ENCODE measurements at places on chromosomes 2 and 18. TPM values are rescaled to one million over a fixed set of nuclear protein-coding genes. Genes with fewer than 3 reads are reported as not detected.
A peak's percentile ranks its signal among the peaks of the same experiment; 100 is the strongest.

Gene ALK
- 0.09 TPM for total RNA-seq

Gene AFF3
- total RNA-seq, result 3.0 TPM

Gene PPP1CB
- total RNA-seq, result 158 TPM

Gene C1QL2
- total RNA-seq, result 0.88 TPM

Gene SERPINB11
- not detected for total RNA-seq

DNA sequence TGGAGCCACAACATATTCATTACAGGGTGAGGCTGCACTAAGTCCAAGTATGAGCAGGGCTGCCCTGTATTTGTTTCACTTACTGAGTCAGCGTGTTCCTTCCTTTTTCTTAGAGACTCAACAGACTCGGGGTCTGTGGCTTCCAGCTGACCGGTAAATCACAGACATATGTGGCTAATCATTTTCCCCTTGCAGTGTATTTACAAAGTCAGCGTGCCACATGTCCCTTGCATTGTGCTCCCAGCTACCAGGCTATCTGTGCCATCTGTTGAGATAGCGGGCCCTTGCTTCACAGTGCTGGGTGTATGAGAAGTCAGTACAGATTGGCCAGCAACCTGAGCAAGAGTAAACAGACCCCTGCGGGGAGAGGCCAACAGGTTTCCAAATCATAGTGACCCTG lies 254.3 kb downstream of the LRRTM1 start:
- H3K27ac ChIP-seq, result no peak overlapping the region
- peaks cover 4% of the 10 kb centered on the region for H3K4me1 ChIP-seq
- H3K27me3 ChIP-seq, result no peaks in the 10 kb centered on the region
- no peak overlapping the region for H3K4me3 ChIP-seq

GRCh38 chr2:154570501-154570900 lies 128.0 kb upstream of the KCNJ3 start:
- no peak overlapping the region for H3K4me3 ChIP-seq
- DNase-seq, result no peak
- H3K36me3 ChIP-seq, result no peaks in the 10 kb centered on the region
- no peaks in the 10 kb centered on the region for H3K27me3 ChIP-seq
- no peaks in the 10 kb centered on the region for H3K4me1 ChIP-seq
- no peak overlapping the region for H3K27ac ChIP-seq

GRCh38 chr18:33291539-33291938 lies 149.0 kb downstream of the CCDC178 start:
- no peak overlapping the region for H3K27ac ChIP-seq
- no peak overlapping the region for H3K4me3 ChIP-seq
- H3K36me3 ChIP-seq, result no peaks in the 10 kb centered on the region
- H3K27me3 ChIP-seq, result no peaks in the 10 kb centered on the region
- DNase-seq, result no peak
- H3K4me1 ChIP-seq, result no peaks in the 10 kb centered on the region

GRCh38 chr2:189657867-189658266 lies 3.4 kb upstream of the ASNSD1 start:
- H3K4me3 ChIP-seq, result no peak overlapping the region
- H3K4me1 ChIP-seq, result no peaks in the 10 kb centered on the region
- no peak for DNase-seq

DNA sequence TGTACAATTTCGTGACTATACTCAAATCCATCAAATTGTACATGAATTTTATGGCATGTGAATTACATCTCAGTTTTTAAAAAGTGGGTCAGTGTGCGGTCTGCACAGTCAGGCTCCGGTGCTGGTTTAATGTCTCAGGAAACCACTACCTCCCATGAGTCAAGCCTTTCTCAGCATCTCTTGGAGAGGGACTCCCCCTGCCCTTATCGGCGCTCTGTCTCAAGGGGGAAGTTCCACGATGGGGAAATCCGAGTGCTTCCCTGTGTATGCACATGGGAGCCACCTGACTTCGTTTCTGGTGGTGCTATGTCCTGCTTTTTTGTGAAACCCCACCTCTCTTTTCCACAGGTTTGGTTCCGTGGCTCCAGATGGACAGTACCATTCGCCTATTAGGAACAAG lies 72.5 kb downstream of the ACOXL start:
- DNase-seq, result no peak
- no peak overlapping the region for H3K4me3 ChIP-seq
- H3K36me3 ChIP-seq, result peaks cover 36% of the 10 kb centered on the region
- H3K4me1 ChIP-seq, result peaks cover 2% of the 10 kb centered on the region

- H3K36me3 ChIP-seq, result no peaks in the 10 kb centered on the region
- no peak overlapping the region for H3K4me3 ChIP-seq
Measured at GRCh38 chr18:72942766-72943165, 75.0 kb upstream of the NETO1 start.

GRCh38 chr18:55214969-55215368 lies 255.7 kb upstream of the CCDC68 start:
- peaks cover 6% of the 10 kb centered on the region for H3K4me1 ChIP-seq
- no peaks in the 10 kb centered on the region for H3K27me3 ChIP-seq
- no peak overlapping the region for H3K4me3 ChIP-seq
- no peak for DNase-seq

DNA sequence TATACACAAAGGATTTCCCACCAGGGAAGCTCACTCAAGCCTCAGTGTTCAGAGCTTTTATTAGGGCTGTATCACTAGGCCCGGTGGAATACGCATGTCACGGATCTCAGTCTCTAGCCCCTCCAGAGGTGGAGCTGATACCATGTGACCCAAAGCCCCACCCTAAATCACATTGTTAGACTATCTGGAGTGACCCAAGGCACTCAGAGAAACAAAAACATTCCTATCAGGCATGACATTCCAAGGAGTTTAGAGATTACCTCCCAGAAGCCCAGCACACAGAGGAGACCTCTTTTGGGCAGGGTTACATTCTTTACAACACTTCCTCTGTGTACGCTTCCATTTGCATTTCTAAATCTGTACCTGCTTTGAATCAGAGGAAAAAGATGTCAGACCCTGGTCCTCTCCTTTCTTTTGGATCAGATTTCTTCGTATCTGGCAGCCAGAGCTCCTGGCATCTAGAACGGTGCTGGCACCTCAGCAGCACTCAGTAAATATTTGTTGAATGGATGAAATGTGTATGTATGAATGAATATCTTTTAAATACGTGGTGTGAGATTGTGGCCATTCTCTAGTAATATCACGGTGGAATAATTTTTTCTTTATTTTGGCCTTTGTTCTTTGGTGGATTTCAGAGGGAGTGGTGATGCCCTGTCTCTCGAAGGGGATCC lies 37.7 kb upstream of the SMAD2 start:
- no peaks in the 10 kb centered on the region for H3K36me3 ChIP-seq
- no peaks in the 10 kb centered on the region for H3K27me3 ChIP-seq
- peak overlapping the region; percentile 69 for H3K27ac ChIP-seq
- no peak for DNase-seq
- H3K4me1 ChIP-seq, result peaks cover 18% of the 10 kb centered on the region

DNA sequence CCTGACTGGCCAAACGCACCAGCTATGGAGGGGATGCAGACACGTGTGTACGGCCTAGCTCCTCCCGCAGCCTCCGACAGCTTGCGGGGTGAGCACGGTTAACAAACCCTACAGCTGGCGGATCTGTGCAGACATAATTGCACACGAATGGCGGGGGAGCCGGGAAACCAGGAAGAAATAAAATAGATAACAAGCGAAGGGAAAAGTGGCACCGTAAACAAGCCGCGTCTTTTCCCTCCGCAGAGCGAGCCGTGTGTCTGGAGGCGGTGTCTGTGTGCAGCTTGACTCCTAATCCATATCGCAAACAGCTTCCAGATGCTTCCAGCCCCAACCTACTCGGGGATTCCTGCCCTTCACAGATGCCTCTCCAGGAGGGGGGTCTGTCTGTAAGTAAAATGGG lies 853.1 kb upstream of the SALL3 start:
- H3K27me3 ChIP-seq, result no peaks in the 10 kb centered on the region
- DNase-seq, result no peak
- H3K4me1 ChIP-seq, result no peaks in the 10 kb centered on the region
- no peaks in the 10 kb centered on the region for H3K36me3 ChIP-seq
